ENCODE measurements at places on chromosomes 12 and 14. TPM values are rescaled to one million over a fixed set of nuclear protein-coding genes. Genes with fewer than 3 reads are reported as not detected.

The KCNMB4 gene
- total RNA-seq = 22.4 TPM

The DNAH10 gene
- total RNA-seq = 5.3 TPM

The TAS2R10 gene
- total RNA-seq = 3.7 TPM

The NR1H4 gene
- 1.2 TPM for total RNA-seq

The OTX2 gene
- total RNA-seq = 17.1 TPM

The SLC4A8 gene
- 42.7 TPM for total RNA-seq

The CELA1 gene
- not detected for total RNA-seq

The SIRT4 gene
- 3.0 TPM for total RNA-seq

The CAPZA3 gene
- not detected for total RNA-seq

The SLC2A14 gene
- 0.23 TPM for total RNA-seq

The ZCCHC8 gene
- 29.3 TPM for total RNA-seq

The SLCO1B3 gene
- 0.46 TPM for total RNA-seq

The ESR2 gene
- 2.5 TPM for total RNA-seq

The SALL2 gene
- 30.4 TPM for total RNA-seq

The IL31 gene
- not detected for total RNA-seq

The KRT83 gene
- total RNA-seq = not detected

The CCDC177 gene
- 5.3 TPM for total RNA-seq

Measured in diencephalon (tissue), 1 donor.